ENCODE measurements at places on chromosomes 1 and 21. TPM values are rescaled to one million over a fixed set of nuclear protein-coding genes. Genes with fewer than 3 reads are reported as not detected.
A peak's percentile ranks its signal among the peaks of the same experiment; 100 is the strongest.

GRCh38 chr1:39608921-39609320 lies 30.5 kb downstream of the HEYL start:
- DNase-seq, result peak; percentile 25

DNA sequence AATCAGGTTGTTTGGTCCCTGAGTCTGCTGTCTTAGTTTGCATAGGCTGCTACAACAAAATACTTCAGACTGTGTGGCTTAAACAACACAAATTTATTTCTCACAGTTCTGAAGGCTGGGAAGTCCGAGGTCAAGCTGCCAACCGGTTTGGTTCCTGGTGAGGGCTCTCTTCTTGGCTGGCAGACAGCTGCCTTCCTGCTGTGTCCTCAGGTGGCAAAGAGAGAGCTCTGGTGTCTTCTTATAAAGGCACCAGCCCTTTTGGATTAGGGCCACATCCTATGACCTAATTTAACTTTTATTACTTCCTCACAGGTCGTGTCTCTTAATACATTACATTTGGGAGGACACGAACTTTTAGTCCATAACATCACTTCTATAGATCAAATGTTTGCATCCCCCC lies 89.6 kb upstream of the CD34 start:
- DNase-seq, result no peak

GRCh38 chr1:229378586-229379367 lies 35.9 kb upstream of the CCSAP start:
- DNase-seq, result peak; percentile 51

GRCh38 chr1:222818171-222818570 lies 3.3 kb downstream of the DISP1 start:
- DNase-seq, result no peak

GRCh38 chr21:35113064-35113463 lies 64.0 kb upstream of the RUNX1 start:
- DNase-seq, result peak; percentile 43

- DNase-seq, result no peak
These were observed 451.5 kb upstream of the ZRANB2 start for GRCh38 chr1:71532343-71532742.

- DNase-seq, result no peak
These were observed 36.3 kb upstream of the RWDD3 start for GRCh38 chr1:95197616-95198252.

GRCh38 chr1:155236451-155236850 lies 18.8 kb downstream of the ENTREP3 start:
- no peak for DNase-seq

GRCh38 chr1:155858800-155859233 lies 550 bp upstream of the SYT11 start:
- DNase-seq, result peak; percentile 20

DNA sequence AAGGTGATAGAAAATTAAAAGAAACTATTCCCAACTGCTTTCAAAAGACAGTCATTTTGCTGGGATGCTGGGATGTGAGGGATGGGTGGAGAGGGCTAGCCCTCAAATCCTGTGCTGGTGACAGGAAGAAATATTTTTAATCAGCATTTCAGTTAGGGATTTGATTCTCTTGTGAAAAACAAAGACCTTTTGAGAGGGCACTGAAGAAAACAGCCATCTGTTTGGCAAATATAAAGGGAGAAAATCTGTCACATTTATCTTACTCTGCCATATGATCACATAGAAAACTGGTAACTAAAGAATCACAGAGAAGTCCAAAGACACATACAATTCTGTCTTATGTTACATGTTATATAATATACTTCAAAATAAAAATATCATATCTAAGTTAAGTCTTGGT lies 12.3 kb downstream of the STXBP3 start:
- DNase-seq, result no peak

GRCh38 chr1:105317976-105318375 lies 1568.3 kb downstream of the AMY1C start:
- DNase-seq, result no peak

GRCh38 chr1:232221802-232222499 lies 408.0 kb downstream of the SIPA1L2 start:
- DNase-seq, result no peak

GRCh38 chr1:203448521-203449061 lies 27.0 kb upstream of the PRELP start:
- DNase-seq, result no peak

GRCh38 chr1:29555043-29555620 lies 318.8 kb downstream of the PTPRU start:
- DNase-seq, result no peak

DNA sequence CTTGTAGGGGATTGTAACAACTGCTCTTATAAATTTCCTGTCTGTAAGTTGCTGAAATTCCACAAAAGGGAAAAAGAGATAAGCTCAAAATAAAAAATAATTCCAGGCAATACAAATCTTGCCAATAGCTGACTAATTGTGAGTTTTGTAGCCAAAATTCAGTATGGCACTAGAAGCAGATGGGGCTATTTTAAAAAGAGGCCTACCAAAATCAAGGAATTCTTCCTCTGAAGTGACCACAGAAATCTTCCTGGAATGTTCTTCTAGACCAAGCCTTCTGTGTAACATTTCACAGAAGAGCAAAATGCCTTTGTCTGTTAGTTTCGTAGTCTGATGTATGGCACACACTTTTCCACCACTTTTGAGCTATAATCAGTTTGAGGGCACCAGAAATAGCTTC lies 127.6 kb downstream of the CYYR1 start:
- DNase-seq, result no peak

DNA sequence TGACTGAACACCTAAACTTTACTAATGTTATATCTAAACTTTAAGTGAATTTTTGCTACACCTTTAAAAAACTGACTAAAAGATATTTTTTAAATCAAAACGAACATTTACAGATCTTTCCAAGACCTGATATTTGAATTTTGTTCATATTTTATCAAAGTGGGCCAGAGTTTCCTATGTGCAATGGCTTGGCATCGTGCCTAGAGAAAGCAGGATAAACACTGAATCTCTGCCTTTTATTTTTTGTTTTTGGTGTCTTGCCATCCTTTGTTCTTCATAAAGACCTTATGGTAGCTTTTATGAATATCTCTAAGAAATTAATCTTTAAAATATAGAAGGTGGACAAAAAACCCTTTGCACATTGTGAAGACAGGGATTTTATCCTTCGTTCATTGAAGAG lies 25.8 kb upstream of the VPS26C start:
- no peak for DNase-seq

- DNase-seq, result no peak
These were observed 9.2 kb downstream of the FBXO28 start for GRCh38 chr1:224123136-224123535.

- peak; percentile 83 for DNase-seq
These were observed 12.7 kb downstream of the EFNA3 start for GRCh38 chr1:155091071-155092051.

DNA sequence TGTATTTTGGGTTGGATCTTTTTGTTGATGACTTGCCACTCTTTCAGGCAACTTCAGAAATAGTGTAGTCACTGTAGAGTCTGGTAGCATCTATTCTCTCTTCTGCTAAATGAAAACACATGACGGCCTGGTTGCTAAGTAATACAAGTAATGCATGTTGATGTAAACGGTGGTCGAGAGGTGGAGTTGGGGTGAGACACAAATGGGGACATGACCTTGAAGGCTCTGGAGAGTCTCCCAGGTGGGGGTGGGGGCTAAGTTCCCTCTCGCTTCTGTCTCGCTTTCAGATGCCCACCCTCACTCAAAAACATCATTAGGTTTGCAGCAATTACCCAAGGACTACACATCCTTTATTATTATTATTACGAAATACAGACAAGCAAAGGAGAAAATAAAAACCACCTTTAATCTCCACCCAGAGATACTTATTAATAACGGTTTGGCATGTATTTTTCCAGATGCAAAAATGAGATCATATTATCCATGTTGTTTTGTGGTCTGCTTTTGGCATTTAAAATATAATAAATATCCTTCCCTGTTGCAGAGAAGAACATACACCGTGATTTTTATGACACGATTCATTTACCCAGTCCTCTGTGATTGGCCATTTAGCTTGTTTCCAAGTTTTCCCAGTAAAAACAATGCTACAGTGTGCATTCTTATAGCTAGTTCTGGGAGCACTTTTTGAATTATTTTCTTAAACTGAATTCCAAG lies 138.1 kb downstream of the MIS18A start:
- DNase-seq, result no peak

DNA sequence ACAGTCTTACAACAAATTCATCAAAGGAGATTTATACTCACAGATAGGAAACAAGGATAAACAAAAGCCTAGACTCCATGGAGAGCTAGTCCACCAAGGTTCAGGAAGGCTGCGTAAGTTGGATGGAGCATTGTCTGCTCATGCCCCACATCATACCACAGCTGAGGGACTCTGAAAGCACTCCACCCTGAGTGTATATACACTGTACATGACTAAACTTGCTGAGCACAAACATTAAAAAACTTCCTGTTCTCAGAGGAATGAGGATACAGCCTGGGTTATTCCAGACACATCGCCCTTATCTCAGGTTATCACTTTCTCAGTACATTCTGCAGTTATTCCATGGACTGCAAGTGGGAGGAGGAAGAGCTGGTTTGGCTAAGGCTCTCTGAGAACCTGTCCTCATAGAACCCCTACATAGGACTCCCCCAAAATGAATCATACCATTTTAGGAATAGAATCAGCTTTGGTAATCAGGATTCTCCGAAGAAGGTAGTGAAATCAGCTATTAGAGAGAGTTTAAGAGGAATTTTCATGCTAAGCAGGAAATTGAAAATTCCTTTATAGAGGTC lies 58.0 kb upstream of the PRMT6 start:
- DNase-seq, result no peak

- DNase-seq, result no peak
These were observed 15.5 kb upstream of the SERINC2 start for GRCh38 chr1:31397360-31398095.

SPRR3 gene
- total RNA-seq, result not detected

MXRA8 gene
- total RNA-seq, result 9.1 TPM

SLC41A1 gene
- 20.5 TPM for total RNA-seq

VAMP4 gene
- 13.7 TPM for total RNA-seq

RGS8 gene
- total RNA-seq, result not detected
